ENCODE measurements at places on chromosomes 4 and X.
A peak's percentile ranks its signal among the peaks of the same experiment; 100 is the strongest.

DNA sequence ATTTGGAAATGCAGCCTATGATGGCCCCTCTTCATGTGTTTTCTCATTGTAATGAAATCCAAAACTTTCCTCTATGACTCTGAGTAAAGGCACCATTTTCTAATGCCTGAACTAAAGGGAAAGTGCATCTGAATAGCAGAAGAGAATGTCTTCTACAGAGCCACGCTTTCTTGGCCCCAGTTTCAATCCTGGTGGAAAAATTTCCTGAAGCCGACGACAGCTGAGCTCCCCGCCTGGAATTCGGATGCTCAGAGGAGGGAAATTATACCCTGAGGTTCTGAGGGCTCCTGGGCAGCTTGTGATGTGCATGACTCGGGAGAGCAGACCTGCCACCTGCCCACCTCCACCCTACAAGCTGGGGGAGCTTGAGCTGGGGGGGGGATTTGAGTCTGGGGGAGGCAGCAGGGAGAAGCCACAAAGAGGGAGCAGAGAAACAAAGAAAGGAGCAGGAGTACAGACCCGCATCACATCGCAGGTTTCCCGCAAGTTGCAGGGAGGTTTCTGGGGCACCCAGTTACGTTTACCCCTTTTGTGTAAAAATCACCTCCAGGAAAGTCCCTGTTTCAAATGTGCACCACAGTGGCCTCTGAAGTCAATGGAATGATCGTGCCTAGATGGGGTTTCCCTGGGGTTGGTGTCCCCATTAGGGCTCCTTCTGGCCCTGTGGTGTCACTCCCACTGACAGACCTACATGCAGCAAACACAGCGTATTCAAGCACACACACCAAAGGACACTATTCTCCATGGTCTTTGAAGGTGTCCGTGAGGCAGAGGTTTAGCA, 145.6 kb upstream of the RBPJ start:
- peak; percentile 2 for DNase-seq

- DNase-seq, result no peak
Observed at GRCh38 chr4:18180892-18181291, 159.3 kb upstream of the LCORL start.

- DNase-seq, result no peak
Observed at GRCh38 chr4:87853108-87853507, 20.3 kb downstream of the MEPE start.

GRCh38 chrX:65035446-65035770, 59.2 kb upstream of the ZC4H2 start:
- DNase-seq, result no peak

DNA sequence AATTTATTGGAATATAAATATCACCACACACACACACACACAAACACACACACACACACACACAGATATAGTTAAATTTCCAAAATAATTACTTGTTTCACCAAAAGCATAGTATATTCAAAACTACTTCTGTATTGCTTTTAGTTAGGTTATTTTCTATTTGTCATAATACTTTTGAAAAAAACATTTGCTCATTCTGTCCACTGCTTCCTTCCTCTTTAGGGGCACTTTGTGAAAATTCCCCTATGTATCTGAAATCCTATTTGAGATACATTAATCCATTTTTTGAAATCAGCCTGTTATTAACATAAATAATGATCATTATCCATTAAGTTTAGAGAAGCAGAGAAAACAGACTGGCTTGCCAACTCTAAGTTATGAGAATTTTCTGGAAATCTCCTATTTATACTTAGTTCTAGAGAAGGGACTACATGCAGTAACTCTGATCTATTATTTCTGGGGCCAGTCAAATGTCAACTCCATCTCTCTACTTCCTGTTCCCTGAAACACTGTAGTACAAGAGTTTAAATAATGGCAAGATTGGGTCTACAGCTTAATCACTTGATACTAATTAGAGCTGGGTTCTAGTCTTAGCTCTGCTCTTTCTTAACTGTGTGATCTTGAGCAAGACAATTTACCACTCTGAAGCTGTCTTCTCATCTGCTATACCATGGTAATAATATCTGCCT, 54.4 kb upstream of the GPR174 start:
- no peak for DNase-seq

DNA sequence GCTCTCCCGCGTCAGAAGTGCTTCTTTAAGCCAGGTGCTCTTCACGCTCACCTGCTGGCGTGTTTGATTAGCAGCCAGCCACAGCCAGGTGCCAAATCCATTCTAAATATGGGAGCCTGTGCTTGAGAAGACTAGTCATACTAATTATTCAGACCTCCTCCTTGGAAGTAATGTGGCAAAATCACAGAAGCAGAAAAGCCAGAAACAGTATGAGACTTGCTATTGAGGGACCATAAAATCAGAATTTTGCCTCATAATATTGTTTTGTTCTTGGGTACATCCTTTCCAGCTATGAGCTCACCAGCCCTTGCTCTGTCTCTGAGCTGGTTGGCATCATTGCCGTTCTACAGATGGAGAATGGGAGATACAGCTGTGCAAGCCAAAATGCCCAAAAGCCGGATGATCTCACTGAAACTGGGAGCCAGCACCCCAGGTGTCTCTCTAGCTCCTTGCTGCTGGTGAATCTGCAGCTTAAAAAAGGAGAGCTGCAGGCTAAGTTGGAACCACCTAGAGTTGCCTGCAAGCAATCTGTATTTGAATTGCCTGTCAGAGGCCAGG, 205.4 kb downstream of the SHROOM3 start:
- no peak for DNase-seq

DNA sequence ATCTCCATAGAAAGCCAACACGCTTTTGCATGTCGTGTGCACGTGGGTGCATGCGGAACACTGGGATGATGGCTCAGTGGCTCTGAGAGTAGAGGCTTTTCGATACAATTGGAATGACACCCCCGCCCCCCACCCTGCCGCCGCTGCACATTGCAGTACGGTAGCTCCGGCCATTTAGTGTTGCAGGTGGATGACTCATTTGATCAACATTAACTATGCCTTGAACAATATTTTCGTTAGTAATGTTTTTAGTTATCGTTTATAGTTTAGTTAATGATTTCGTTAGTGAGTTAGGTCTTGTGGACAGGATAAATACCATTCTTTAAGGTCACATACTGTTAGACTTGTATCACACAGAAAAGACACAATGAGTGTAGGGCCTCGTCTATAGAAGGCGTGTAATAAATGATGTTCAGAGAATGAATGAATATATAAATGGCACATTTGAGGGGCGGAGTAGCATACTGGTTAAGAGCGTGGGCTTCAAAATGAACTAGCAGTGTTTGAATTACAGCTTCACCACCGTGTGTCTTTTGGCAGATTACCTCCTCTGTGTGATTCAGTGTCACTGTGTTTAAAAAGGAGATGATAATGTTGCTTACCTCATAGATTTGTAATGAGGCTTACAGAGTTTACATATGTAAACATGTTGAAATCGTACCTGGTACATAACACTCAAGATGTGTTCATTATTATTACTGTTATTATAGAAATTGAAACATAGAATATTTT, 67.2 kb upstream of the TENM3 start:
- DNase-seq, result no peak

- no peak for DNase-seq
Observed at GRCh38 chr4:69984030-69984443, 11.7 kb upstream of the STATH start.

DNA sequence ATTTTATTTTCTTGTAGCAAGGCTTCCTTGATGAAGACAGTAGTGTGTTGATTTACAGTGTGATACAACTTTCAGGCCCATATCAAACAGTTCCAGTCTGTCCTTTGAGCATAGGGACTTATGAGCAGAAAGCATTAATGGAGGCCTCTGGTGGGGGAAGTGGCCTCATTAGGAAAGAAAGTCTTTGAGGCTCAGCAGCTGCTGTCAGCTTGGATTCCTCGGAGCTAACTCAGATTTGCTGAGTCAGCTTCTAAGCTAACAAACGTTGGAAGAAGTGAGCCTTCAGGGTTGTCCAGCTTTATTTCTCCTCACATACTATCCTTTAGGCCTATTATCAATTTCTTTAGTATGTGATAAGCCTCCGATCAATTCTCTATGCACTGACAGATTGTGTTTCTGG, 15.8 kb upstream of the SFRP2 start:
- no peak for DNase-seq

- no peak for DNase-seq
Observed at GRCh38 chr4:157819693-157820464, 352.9 kb downstream of the GASK1B start.

DNA sequence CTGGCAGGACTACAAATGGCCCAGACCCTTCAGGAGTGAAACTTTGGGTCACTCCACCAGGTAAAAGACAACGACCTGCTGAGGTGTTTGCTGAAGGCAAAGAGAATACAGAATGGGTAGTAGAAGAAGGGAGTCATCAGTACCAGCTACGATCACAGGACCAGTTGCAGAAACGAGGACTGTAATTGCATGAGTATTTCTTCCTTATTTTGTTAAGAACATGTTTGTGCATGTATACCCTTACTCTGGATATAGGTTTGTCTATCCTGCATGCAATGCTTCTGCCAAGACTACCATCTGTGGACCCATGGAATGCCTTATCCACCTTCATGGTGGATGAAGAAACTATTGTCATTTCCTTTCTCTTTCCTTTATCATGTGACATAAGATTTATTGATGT, 48.1 kb upstream of the BCLAF3 start:
- no peak for DNase-seq

- no peak for DNase-seq
Observed at GRCh38 chr4:68683034-68683433, 12.6 kb upstream of the UGT2B15 start.

DNA sequence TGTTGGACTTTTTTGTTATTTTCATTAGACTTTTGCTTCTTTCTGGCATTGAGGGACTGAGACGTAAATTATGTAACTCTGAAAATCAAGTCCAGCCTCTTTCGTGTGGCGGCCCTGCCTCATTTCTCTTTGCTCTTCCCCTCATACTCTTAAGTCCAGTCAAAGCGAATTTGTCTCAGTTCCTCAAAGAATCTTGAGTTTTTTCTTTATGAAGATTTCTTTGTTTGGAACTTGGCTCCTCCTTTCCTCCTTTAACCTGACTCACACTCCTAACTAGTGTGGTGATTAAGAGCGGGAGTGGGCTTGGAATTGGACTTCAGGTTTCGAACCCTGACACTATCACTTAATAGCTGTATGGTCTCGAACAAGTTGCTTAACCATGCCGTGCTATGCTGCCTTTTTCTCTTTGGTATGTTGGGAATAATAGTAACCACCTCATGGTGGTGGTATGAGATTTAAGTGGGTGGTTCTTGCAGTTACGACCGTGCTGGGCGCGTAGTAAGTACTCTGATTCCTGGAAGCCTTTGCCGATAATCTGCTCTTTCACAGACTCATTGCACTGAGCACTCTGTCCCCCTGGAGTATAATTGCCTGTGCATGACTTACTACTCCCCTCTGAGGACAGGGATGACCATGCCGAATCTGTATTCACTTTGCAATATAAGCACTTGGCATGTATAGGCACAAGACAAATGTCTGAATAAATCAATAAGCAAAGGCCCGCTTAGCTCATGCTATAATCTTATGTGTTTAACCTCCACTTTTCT, 19.1 kb downstream of the FNIP2 start:
- DNase-seq, result no peak

DNA sequence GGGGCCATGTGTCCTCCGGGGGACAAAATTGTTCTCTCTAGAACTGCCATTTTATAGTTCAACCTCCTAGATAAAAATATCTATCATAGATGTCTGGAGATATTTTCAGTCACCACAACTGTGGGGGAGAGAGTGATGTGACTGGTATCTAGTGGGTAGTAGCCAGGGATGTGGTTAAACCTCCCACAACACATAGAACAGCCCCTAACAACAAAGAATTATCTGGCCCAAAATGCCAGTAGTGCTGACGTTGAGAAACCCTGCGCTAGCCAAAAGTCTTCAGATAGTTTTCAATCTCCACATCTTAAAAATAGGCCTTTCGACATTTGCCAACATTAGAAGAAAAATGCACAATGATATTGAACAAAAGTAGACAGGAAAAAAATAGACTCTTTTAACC, 19.0 kb upstream of the SUPT20HL2 start:
- no peak for DNase-seq

- no peak for DNase-seq
Observed at GRCh38 chr4:47624031-47624441, 139.0 kb downstream of the ATP10D start.

DNA sequence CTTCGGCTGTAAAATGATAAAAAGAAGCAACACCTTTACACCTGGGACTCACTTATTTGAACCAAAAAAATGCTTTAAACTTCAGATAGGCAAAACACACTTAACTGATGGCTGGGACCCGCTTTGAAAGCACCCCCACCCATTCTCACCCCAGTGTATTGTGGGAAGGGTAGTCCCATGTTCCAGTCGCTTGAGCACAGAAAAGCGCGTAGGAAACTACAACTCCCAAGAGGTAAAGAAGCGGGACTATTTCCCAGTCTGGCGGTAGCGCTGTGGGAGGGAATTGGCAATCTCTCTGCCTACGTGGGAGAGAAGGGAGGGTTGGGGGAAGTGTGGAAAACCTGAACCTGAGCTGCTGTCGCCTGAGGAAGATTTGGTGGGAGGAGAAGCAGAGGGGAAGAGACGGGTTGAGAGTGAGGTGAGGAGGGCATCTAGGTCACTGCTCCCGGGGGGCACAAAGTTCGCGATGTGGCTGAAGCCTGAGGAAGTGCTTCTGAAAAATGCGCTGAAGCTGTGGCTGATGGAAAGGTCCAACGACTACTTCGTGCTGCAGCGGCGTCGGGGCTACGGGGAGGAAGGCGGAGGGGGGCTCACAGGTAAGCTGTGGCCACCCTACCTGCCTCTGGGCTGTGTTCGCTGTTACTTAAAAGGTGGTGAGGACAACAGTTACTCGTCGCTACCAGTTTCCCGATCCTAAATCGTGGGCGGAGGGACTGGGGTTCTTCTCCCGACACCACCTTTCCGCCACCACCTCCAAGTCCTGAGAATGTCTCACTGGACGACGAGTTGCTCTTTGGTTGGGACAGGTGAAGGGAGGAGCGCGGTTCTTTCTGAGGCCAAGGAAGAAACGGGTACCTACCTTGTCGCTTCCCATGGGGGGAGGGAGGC, at the start of gene TBC1D8B:
Gene TBC1D8B (plus strand): TSS at position 286 of the 888 bp plus-strand sequence. CDS start 181 bp downstream, at position 467.
- DNase-seq, result no peak

- DNase-seq, result no peak
Observed at GRCh38 chrX:38923451-38923969, 122.3 kb downstream of the MID1IP1 start.

- DNase-seq, result no peak
Observed at GRCh38 chrX:116345958-116346357, 90.4 kb upstream of the SLC6A14 start.

GRCh38 chr4:152462695-152463094, 73.2 kb downstream of the FBXW7 start:
- no peak for DNase-seq

- no peak for DNase-seq
Observed at GRCh38 chr4:14193601-14194000, 566.1 kb upstream of the BOD1L1 start.

- no peak for DNase-seq
Observed at GRCh38 chr4:139171876-139172691, 4.9 kb downstream of the ELF2 start.

DNA sequence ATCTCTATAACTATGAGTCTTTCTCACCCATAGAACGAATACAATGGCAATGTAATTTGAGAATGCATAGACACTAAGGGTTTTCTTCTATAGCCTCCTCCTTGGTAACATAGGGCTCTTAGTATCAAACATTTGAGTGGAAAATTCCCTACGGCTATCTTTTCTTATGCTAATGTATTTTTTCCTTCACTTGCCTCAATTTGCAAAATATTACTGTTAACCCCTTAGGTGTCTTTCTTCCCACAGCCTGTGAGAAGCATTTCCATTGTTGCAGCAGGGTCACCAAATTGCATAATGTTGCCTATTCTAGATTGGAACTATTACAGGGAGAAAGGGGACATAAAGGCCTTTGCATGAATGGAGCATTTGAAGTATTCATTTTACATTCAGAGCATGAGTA, 140.5 kb upstream of the RAPGEF2 start:
- no peak for DNase-seq

- DNase-seq, result no peak
Observed at GRCh38 chr4:169283114-169283509, 12.4 kb upstream of the SH3RF1 start.

Measured in stimulated activated CD4-positive, alpha-beta T cell treated with anti-CD3 and anti-CD28 coated beads, Interleukin-1b, Interleukin-23, amount 100 ng/mL, for 1 hour (primary cell).